ENCODE measurements at places on chromosomes 1 and 21.

GRCh38 chr1:204092632-204093420 is 19.9 kb downstream of the SOX13 start:
- no peak for DNase-seq

GRCh38 chr1:75087278-75087677 is 46.9 kb upstream of the LHX8 start:
- no peak for DNase-seq

- DNase-seq = no peak
These were observed 158.4 kb upstream of the CD34 start for GRCh38 chr1:208069317-208069716.

DNA sequence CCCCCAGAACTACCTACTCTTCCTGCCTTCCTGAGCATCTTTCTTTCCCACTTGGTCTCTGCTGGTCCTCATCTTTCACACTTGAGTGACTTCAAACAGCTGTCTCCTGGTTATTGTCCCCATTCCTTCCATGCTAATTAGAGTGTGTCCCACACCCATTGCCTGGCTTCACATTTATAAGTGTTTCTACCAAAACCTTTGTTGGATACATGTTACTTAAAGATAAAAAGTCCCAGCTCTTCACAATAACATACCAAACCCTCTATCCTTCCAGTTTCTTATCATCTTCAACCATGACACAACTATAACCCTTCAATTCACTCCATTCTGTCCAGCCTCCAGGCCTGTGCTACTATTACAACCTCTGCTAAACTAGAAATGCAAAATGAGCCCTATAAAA is 41.0 kb downstream of the VCAM1 start:
- peak; percentile 74 for DNase-seq

DNA sequence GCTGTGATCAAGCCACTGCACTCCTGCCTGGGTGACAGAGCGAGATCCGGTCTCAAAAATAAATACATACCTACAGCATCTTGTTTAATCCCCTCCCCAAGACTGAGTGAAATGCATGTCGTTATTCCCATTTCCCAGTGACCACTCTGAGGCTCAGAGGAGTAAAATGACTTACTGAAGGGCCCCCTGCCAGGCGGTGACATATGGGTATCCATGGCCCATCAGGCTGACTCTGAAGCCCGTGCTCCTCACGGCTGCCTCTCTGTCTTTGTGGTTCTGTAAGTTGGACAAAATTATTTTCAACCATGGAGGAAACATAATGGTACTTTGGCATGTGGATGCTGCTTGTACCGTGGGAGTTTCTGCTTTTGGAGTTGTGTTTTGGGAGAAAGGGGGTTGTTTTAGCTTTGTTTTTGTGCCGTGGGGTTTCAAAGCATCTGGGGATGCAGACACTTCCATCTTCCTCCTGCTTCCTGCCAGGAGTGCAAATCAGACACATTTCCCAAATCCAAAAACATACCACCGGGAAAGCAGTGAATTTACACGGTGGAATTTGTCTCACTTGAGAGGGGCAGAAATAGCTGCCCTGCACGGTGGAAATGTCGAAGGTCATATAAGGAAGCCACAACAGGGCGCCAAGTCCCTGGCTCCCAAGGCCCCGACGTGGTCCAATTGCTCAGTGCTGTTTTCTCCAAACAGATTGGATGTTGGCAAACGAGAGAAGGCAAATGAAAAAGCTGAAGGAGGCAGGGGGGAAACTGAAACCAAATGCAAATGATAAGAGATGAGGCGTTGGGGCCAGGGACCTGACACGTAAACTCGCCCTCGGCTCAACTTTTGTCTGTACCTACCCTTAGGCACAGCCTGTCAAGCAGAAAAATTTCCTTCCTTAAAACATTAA is 17.1 kb upstream of the PINK1 start:
- no peak for DNase-seq

GRCh38 chr1:109995536-109995935 is 11.0 kb downstream of the AHCYL1 start:
- DNase-seq = no peak

DNA sequence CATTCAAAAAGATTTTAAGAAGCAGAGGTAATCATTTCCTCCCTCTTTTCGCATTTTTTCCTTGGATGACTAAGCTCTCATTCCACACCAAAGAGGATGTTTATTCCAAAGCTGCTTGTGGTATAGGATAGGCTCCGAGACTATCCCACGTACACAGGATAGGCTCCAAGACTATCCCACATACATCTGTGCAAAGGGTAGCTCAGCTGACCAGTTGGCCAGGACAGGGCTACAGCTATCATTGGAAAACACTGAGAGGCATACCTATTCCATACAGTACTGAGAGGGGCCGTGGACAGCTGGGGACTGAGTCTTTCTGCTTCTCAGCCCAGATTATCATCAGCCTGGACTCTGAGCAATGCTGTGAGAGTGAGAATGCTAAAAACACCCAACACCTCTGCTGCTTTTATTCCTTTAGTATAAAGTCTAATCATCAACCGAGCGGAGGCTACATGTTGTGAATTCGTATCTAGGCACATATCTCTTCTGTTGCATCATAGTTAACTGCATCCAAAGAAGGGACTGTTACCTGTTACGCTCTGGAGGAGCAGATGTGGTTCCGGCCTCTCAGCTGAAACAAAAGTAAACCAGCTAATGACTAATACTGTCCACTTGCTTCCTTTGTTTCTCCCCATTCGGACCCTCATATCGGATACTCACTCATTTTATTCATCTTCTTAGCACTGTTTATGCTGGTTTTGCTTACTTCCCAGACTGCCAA is 141.0 kb downstream of the TNFSF18 start:
- DNase-seq = peak; percentile 27

- peak; percentile 54 for DNase-seq
These were observed 14.5 kb upstream of the CDC42 start for GRCh38 chr1:22038036-22038435.

DNA sequence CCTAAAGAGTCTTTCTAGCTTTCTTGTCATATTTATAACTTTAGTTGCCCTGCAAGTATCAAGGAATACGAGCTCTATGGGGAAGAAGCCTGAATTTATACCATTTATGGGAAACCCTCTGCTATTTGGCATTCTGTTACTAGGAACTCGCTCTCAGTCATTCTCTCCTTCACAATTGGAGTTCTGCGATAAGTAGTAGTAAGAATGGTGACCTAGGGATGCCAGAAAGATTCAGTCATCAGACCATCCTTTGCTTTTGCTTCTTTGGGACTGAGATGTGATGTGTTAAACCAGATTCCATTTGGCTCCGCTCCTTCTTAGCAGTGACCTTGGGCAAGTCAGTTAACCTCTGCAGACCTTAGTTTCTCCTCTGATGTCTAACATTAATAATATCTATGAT is 256.5 kb downstream of the FGGY start:
- DNase-seq = no peak

DNA sequence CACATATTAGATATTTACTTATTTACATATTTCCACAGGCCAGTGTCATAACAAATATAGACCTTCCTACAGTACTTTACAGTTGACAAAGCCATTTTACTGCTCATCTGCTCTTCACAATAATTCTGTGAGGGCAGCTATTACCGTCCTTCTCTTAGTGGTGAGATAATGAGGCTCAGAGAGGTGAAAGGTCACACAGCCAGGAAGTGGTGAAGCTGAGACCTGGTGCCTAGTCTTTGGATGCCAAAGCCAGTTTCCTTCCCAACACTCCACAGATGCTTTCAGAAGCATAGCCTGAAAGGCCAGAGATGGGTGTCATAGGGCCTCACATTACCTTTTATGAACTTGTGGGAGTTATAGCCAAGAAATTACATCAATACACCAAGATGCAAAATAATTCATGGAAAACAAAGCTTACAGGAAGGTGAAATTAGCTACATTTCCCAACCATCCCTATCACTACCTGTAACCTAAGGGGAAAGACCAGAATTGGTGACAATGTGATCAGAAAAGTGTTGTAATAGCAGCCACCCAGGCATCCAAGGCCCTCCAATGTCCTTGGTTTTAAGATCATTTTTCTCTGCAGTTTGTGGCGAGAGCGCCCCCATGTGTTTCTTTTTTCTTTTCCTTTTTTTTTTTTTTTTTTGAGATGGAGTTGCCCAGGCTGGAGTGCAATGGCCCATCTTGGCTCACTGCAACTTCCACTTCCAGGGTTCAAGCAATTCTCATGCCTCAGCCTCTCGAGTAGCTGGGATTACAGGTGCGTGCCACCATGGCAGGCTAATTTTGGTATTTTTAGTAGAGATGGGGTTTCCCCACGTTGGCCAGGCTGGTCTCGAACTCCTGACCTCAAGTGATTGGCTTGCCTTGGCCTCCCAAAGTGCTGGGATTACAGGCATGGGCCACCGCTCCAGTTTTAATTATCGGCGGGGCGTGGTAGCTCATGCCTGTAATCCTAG is 26.5 kb upstream of the RPL11 start:
- peak; percentile 35 for DNase-seq

DNA sequence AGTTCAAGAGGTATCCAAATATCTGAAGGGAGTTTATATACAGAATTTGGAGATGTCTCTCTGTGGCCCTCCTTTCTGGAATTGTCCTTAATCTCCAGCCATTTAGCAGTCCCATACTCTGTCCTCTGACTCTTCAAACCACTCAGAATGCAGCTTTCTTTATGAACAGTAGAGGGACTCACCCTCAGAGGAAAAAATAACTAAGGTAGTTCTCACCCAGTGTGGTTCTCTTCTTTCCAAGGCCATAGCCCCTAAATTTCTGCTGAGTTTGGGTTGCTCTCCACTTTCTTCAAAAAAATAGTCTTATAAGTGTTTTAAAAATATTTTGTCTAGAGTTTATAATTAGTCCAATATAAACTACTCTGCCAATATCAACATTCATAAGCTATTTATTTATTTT is 369.7 kb downstream of the MATN1 start:
- peak; percentile 34 for DNase-seq

- DNase-seq = no peak
These were observed 130.3 kb downstream of the CASZ1 start for GRCh38 chr1:10665930-10666850.

DNA sequence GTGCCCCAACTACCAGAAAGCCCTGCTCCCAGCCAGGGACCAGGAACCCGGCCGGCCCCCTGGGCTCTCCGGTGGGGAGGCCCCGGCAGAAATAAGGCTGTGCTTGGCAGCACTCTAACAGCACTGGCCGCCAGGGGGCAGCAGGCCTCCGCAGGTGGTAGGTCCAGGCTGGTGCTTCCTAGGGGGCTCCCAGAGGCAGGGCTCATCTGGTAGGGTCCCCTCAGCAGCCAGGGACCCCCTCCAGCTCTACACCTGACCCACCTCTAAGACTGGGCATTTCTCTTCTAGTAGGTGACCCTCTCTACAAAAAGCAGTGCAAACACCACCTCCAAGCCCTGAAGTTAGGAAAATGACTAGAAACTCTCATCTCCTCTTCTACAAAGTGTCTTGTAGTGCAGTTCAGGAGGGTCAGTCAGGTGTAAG is 85.6 kb downstream of the STUM start:
- peak; percentile 78 for DNase-seq

DNA sequence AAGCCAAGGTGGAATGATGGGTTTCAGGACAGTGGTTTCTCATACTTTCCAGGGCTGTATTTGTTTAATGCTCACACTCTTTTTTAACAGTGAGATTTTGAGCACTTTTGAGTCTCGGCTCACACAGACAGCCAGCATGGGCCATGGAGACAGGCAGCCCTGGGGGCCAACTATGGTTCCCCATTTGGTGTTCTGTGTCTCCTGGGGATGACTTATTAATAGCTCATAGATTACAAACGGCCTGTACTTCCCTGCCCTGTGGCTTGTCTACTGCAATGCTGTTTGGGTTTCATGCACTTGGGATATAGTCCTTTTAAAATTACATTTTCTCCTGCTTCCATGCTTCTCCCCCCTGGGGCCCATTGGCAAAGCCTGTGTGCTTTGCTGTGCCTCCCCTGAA is 178.3 kb downstream of the KCNJ6 start:
- no peak for DNase-seq

- DNase-seq = no peak
These were observed 7.8 kb upstream of the HSD17B7 start for GRCh38 chr1:162782671-162783070.

GRCh38 chr1:25501235-25502058 is 42.0 kb upstream of the LDLRAP1 start:
- DNase-seq = peak; percentile 84

- DNase-seq = peak; percentile 20
These were observed 131.9 kb upstream of the LYPLAL1 start for GRCh38 chr1:219041818-219042217.

GRCh38 chr1:32753532-32754316 is 51.2 kb upstream of the SYNC start:
- DNase-seq = peak; percentile 88
